AG09309 (cell line): ENCODE measurements at places on chromosomes 4 and X.

GRCh38 chr4:24209906-24210305, 320.1 kb upstream of the PPARGC1A start:
- DNase-seq: no peak

- no peak for DNase-seq
Observed at GRCh38 chrX:139909712-139910111, 23.1 kb downstream of the ATP11C start.

GRCh38 chr4:26542991-26543390, 40.9 kb upstream of the TBC1D19 start:
- DNase-seq: no peak

GRCh38 chr4:152348670-152349069, 187.2 kb downstream of the FBXW7 start:
- DNase-seq: no peak
